ENCODE measurements at places on chromosomes 13 and 19. TPM values are rescaled to one million over a fixed set of nuclear protein-coding genes. Genes with fewer than 3 reads are reported as not detected.

AKT2 gene
- total RNA-seq: 62.8 TPM

ZNF285 gene
- 14.8 TPM for total RNA-seq

FFAR1 gene
- total RNA-seq: not detected

SLC25A41 gene
- 0.99 TPM for total RNA-seq

FAM216B gene
- total RNA-seq: 5.6 TPM

STX10 gene
- total RNA-seq: 25.5 TPM

DACT3 gene
- 12.8 TPM for total RNA-seq

PARP4 gene
- total RNA-seq: 32.8 TPM

THSD8 gene
- total RNA-seq: 8.7 TPM

ZNF177 gene
- 9.9 TPM for total RNA-seq

TMEM221 gene
- 2.1 TPM for total RNA-seq

SLC10A2 gene
- not detected for total RNA-seq

CEACAM3 gene
- 1.9 TPM for total RNA-seq

GARIN5A gene
- total RNA-seq: 5.8 TPM

OSCAR gene
- 1.1 TPM for total RNA-seq

ZNF730 gene
- 7.9 TPM for total RNA-seq

S1PR4 gene
- total RNA-seq: 2.6 TPM

PBX4 gene
- 4.3 TPM for total RNA-seq

MCOLN1 gene
- 9.3 TPM for total RNA-seq

CBY2 gene
- total RNA-seq: not detected

LRRC4B gene
- total RNA-seq: 30.4 TPM

BRCA2 gene
- total RNA-seq: 4.6 TPM

CYP2A13 gene
- not detected for total RNA-seq

CYP4F2 gene
- total RNA-seq: not detected

NCR1 gene
- 0.17 TPM for total RNA-seq

HIPK4 gene
- 0.11 TPM for total RNA-seq
